ENCODE measurements at places on chromosomes 3 and 15.
A peak's percentile ranks its signal among the peaks of the same experiment; 100 is the strongest.

DNA sequence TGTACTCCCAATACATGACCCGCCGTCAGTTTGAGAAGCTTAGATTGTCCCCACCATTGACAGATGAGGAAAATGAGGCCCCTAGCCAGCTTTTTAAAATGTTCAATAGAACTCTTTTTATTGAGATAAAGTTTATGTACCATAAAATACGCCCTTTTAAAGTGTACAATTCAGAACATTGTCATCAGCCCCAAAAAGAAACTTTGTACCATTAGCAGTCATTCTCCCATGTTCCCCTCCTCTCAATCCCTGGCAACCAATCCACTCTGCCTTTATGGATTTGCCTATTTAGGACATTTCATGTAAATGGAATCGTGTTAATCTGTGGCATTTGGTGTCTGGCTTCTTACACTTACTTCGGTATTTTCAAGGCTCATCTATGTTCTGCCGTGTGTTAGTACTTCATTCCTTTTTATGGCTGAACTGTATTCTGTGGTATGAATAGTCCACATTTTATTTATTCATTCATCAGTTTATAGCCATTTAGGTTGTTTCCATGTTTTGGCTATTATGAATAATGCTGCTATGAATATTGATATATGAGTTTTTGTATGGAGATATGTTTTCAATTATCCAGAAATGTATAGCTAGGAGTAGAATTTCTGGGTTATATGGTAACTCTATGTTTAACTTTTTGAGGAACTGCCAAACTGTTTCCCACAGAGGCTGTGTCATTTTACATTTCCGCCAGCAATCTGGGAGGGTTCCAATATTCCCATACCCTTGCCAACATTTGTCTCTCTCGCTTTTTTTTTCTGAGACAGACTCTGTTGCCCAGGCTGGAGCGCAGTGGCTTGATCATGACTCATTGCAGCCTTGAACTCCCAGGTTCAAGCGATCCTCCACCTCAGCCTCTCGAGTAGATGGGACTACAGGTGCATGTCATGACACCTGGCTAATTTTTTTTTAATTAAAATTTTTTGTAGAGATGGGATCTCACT is 15.3 kb upstream of the PTPN23 start:
- no peak for DNase-seq

GRCh38 chr3:46946856-46947545 is 29.5 kb downstream of the CCDC12 start:
- peak; percentile 45 for DNase-seq

GRCh38 chr15:69843276-69843899 is 254.3 kb downstream of the TLE3 start:
- no peak for DNase-seq

GRCh38 chr3:127684871-127685707 is 12.3 kb downstream of the ABTB1 start:
- DNase-seq = no peak

- DNase-seq = no peak
Measured at GRCh38 chr3:15071699-15072098, 6.6 kb upstream of the MRPS25 start.

GRCh38 chr15:40458495-40459371 is 12.1 kb upstream of the CHST14 start:
- DNase-seq = no peak

GRCh38 chr15:33360886-33361285 is 50.1 kb downstream of the RYR3 start:
- DNase-seq = no peak

- DNase-seq = no peak
Measured at GRCh38 chr15:58141894-58142293, 3.7 kb downstream of the AQP9 start.

DNA sequence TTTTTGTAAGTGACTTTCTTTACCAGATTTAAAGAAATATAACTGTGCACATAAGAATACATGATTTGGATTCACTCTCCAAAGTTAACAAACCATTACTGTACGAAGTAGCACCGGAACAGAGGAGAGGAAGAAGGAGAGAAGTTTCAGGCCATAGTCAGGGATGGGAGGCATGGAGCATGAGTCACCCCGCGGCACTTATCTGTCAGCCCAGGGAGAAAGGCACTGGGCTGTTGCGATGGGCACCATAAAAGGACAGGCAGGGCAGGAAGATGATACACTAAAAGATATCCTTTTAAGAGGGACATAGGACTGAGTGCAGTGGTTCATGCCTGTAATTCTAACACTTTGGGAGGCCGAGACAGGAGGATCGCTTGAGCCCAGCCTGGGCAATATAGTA is 37.0 kb downstream of the TTC23 start:
- no peak for DNase-seq

- no peak for DNase-seq
Measured at GRCh38 chr3:188021041-188021440, 132.9 kb upstream of the LPP start.

All from stimulated activated CD8-positive, alpha-beta memory T cell treated with anti-CD3 and anti-CD28 coated beads, Interleukin-15, amount 100 ng/mL, for 1 hour (primary cell).